ENCODE measurements at places on chromosomes 3 and 15.

GRCh38 chr15:60079210-60079609 lies 75.1 kb downstream of the FOXB1 start:
- DNase-seq = peak; percentile 13

DNA sequence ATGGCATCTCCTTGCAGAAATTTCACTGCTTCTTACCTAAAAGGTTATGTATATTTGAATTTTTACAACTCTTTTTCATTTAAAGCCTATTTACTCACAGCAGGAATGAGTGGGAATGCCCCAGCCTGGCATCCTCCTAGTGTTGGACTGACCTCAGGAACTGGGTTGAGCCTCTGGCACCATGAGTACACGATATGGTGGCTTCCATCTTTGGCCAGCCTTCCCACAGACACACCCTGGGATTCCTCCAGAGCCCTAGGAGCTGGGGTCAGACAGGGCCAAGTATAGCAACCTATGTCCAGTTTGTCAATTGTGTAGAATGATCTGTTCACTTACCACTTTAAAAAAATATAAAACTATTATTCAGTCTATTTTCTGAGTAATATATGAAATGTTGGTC lies 57.2 kb upstream of the HEG1 start:
- DNase-seq = no peak

GRCh38 chr3:129746629-129747028 lies 140.2 kb upstream of the PLXND1 start:
- DNase-seq = no peak

GRCh38 chr3:134762016-134762415 lies 33.0 kb upstream of the EPHB1 start:
- no peak for DNase-seq

DNA sequence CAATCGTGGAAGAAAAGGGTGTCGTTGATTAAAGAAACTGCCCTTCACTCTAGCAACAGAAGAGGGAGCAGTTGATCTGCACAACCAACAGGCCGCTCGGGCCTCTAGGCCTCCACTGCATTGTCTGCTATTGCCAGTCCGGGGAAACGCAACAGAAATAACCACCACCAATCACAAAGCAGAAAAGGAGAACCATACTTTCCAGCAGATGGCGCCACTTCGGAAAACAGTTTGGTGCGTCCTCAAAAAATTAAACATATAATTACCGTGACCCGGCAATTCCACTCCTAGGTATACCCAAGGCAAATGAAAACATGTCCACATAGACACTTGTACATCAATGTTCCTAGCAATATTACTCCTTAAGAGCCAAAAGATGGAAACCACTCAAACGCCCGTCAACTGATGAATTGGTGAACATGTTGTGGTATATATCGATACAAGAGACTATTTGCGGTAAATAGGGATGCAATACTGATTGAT lies 154.1 kb downstream of the TJP1 start:
- DNase-seq = no peak

DNA sequence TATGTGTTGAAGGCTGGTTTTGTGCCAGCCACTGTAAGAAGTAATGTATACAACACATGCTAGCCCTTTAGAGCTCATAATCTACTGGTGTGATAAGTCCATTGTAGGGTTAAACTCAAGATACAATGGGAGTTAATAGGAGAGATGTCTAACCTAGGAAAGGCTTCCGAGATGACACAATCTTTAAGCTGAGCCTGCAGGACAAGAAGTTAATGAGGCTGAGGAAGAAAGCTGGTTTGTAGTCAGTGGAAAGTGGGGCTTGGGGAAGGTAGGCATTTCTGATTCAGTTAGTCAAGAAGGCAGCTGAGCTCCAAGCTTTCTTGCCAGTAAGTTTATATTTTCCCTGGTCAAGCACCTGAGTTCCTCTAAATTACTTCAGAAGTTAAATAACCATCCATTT lies 83.0 kb upstream of the TGFBR2 start:
- DNase-seq = no peak

GRCh38 chr3:14403619-14404155 lies 1.3 kb downstream of the SLC6A6 start:
- no peak for DNase-seq

DNA sequence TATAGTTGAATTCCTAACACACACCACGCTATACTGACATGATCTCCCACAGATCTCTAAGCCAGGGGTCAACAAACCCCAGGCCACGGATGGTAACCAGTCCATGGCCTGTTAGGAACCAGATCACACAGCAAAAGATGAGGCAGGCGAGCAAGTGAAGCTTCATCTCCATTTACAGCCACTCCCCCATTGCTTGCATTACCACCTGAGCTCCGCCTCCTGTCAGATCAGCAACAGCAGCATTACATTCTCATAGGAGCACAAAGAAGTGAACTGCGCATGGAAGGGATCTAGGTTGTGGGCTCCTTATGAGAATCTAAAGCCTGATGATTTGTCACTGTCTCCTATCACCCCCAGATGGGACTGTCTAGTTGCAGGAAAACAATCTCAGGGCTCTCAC lies 2.7 kb downstream of the PDCD7 start:
- DNase-seq = no peak

- no peak for DNase-seq
These were observed 435.6 kb downstream of the GOLGA6L6 start for GRCh38 chr15:20106026-20106425.

GRCh38 chr15:81025721-81026370 lies 25.1 kb downstream of the TLNRD1 start:
- DNase-seq = no peak

- no peak for DNase-seq
These were observed 62.2 kb downstream of the PFN2 start for GRCh38 chr3:149908424-149908957.

DNA sequence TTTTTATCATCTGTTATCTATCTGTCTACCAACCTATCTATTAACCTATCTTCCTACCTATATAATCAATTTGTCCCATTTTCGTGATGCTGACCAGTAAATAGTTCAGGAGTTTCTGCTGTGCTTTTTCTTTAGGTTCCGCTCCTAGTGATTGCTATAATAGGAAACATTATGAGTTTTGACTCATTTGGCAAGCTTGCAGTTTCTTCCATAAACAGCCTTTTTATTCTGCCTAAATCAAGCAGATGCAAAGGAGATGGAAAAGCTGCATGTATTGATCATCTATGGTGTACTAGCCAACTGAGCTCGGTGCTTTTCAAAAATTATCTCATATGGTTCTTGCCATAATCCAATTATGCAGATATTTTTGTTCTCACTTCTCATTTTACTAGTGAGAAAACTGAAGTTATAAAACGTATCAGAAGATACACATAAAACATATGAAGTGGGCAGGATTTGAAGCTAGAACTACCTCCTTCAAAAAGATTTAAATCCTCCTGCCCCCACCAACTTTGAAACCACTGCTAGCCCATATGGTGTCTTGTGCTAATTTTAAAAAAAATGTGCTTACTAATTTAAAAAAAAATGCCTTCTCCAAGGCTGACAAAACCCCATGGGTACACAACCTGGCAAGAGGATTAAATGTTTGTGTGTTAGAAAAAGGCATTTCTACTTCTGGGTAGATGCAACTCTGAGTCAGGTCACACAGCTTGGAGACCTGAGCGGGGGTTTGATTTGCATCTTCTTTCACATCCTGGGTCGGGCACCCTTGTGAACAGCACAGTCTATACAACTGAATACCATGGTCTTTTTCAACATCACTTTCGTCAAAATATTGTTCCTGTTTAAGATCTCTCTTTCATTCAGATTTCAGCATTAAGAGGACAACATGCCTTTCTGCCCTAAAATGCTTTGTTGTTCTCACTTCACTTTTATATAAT lies 267.0 kb downstream of the CHL1 start:
- DNase-seq = no peak

GRCh38 chr15:84582583-84583157 lies 18.1 kb upstream of the ZSCAN2 start:
- DNase-seq = no peak

DNA sequence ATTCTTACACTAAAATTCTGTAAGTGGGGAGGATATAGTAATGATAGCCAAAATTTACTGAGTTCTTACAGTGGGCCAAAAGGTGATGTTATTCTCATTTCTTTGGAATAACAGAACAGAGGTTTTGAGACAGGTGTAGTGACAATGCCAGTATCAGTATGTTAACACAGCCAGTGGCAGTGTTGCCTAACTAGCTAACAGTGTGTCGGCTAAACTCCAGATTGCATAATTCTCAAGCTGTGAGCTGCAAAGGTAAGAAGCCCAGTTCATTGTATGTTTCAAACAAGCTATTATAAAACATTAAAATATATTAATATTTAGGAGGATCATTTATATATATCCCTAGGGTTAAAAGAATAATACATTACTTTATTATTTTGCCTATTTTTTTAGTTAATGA lies 920 bp downstream of the SLC15A2 start:
- DNase-seq = no peak

DNA sequence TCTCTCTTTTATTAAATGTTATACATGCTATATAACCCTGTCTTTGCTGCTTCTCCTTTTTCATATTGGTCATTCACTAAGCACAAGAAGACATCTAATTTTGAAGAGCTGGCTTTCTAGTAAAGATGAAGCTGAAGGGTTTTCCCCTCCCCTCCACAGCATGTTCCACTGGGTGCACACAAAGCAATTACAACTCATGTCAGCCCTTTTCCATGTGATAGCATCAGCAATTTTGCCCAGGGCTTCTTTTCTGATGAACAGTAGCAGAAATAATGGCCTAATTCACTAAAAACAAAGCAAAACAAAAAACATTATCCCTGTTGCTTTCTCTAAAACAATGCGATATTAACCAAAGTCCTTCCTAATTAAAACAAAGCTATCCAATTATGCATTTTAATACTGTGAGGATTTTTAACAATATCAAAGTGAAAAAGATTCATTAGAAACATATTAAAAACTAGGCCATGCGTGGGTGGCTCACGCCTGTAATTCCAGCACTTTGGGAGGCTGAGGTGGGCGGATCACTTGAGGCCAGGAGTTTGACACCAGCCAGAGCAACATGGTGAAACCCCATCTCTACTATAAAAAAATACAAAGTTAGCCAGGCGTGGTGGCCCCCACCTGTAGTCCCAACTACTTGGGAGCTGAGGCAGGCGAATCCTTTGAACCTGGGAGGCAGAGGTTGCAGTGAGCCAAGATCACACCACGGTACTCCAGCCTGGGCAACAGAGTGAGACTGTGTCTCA lies 12.2 kb upstream of the PIK3R4 start:
- DNase-seq = no peak

All from hematopoietic multipotent progenitor cell (in vitro differentiated cells).